ENCODE measurements at places on chromosomes 3 and 15.

DNA sequence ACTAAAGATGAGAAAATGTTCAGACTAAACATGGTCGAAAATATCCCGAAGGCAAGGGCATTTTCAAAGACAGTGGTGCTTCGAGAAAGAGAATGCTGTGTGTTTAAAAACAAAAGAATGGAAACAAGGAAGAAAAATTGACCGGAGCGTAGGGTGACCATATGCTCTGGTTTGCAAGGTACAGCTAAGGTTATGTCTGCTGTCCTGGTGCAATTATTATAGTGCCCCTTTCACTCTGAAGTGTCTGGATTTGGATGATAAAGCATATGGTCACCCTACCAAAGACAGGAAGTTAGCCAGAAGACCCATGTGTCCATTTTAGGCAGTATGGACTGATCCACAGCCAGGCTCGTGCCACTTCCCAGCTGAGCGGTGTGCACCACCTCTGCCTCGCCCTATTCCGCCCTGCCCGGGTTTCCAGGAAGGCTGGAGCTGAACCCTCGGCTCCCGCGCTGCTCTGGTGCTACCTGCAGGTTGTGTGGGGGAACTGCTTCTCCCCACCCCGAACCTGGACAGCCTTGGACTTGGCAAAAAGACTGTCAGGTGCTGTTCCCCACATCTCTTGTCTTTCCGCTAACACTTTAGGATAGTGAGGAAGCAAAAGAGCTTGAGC lies 25.2 kb downstream of the GOLGA6D start:
- DNase-seq: no peak

DNA sequence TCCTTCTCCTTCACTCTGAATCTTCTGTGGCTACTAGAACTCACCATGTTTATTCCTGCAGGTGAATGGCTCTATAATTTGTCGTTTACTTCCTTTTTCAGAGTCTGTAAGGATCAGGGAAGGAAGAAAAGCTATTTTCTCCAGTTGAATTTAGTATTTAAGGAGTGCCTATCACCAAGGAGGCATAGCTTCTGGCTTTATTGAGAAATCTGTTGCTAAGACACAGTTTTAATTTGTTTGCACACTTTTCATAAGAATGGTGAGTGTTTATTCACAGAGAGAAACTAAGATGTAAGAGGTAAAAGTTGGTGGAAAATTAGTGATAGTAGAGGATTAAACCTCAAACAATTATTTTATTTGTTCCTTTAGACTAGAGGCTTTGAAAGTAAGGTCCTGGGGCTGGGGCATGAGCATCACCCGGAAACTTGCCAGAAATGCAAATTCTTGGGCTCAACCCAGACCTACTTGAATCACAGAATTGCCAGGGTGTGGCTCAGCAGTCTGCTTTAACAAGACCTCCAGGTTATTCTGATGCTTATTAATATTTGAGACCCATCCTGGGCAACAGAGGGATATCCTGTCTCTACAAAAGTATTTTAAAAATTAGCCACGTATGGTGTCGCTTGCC lies 461.3 kb downstream of the AGBL1 start:
- DNase-seq: no peak

DNA sequence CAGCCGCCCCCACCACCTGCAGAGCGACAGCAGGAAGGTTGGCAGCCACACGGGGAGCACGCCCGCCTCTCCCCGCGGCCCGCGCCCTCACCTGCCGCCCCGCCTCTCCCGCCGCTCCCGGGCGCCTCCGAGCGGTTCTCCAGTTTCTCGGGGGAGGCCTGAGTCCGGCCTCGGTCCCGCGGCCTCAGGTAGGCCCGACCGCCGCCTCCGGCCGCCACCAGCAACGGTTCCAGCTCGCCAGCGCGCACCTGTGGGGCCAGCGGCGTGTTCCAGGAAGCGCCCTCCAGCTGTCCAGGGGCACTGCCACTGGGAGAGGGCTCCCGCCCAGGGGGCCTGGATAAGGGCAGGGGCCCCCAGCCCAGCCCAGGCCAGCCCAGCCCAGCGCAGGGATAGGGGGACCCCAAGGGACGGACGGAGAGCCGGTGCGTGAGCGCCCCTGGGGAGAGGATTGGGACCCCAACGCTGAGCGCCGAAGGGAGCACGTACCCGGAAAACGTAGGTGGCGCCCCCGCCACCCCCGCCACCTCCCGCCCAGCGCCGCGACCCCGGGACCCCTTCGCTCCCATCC lies 2.2 kb downstream of the LTK start:
- DNase-seq: no peak

- no peak for DNase-seq
Measured at GRCh38 chr3:79018671-79019136, 749.1 kb downstream of the ROBO1 start.

- no peak for DNase-seq
Measured at GRCh38 chr15:91320101-91320500, 220.0 kb downstream of the SV2B start.

DNA sequence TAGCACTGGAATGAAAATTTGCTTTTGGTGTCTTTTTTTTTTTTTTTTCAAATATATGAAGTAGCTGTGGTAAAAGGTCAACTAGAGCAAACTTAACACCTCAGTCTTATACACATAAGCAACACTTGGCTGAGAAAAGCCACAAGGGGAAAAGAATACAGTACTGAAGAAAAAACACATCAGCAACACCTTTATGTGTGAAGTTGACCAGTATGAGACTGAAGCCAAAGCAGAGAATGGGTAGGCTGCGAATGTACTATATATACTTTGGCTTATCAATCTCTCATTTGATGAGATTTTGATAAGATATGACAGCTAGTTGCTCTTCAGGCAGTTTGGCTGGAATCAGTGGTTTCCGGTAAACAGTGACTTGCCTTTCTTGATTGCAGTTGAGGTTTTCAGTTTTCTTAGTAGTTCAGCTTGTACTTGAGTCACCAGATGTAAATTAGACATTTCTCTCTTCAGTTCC lies 22.0 kb upstream of the ZCWPW2 start:
- no peak for DNase-seq

DNA sequence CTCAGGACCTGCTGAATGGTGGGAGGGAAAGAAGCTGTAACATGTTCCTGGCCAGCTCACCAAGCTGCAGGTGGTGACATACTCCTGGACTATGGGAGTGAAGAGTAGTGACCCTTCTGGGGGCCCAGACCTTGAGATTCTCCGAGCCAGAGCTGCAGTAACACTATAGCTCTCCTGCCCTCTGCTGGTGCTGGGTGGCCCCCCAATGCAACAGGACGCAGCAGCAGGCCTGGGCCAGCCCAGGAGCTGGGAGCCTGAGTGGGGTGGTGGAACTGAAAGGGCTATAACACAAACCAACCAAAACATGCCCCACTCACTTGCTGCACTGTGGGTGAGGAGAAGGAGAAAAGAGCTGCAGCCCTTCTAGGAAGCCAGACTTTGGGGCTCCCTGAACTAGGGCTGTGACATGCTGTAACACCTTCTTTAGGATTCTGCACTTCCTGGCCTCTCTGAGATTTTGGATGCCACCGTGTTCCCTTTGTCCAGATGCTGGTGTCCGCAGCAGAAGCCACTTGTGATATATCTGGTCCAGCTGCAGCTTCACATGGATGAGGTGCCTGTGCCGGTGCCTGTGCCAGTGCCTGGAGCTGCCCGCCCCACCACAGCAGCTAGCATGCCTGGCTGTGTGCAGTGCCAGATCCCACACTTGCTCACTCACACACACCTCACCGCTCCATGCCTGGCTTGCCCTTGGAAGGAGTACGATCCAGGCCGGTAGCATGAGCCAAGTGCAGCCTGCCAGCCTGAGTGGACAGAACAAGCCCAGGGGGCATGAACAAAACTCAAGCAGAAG lies 636.8 kb upstream of the KCNMB2 start:
- DNase-seq: no peak

DNA sequence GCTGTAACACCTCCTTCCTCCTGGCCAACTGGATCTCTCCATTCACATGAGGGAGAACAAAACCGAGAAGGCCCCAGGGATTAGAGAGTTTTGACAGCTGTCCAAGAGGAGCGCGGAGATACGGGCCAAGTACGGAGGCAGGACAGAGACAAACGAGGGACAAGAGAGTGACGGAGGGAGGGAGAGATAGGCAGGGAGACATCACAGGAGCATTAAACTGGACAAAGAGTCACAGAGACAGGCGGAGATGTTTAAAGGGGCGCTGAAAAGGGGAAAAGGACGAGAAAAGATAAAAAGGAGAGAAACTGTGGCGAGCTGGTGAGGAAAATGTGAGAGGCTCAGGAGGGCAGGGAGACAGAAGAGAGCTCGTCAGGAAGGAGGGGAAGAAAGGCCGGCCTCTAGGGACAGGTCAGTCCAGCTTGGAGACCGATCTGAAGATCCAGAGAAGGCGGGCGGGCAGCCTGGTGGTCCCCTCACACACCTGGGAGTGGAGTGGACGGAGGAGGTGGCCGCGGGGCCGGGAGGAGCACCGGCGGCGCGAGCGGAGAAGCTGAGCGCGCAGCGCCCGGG lies 40.5 kb upstream of the ROPN1 start:
- no peak for DNase-seq

- DNase-seq: no peak
Measured at GRCh38 chr15:59948924-59949613, 55.0 kb upstream of the FOXB1 start.

- DNase-seq: no peak
Measured at GRCh38 chr3:12005951-12006625, 1.9 kb downstream of the SYN2 start.

- DNase-seq: no peak
Measured at GRCh38 chr3:99568663-99569335, 69.6 kb upstream of the COL8A1 start.

DNA sequence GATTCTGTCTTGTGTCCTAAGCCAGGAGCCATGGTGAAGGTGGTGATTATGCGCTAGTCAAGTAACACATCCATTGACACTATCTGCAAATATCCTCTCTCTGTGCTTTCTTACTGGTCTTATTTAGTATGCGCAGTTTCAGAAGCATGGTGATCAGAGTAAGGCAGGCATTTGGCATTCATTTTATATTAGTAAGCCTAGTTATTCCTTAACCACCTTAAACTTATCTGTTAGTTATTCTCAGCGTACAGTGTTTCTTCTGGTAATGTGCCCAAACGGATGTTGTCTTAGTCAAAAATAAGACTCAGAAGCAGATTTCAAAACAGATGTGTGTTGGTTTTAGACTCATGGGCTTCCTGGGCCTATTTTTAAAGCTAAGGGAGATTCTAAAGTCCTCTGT lies 329.2 kb downstream of the GRM7 start:
- no peak for DNase-seq

GRCh38 chr3:158103081-158103886 lies 2.9 kb downstream of the SHOX2 start:
- DNase-seq: no peak

- DNase-seq: no peak
Measured at GRCh38 chr3:94990952-94991705, 928.3 kb downstream of the NSUN3 start.

- no peak for DNase-seq
Measured at GRCh38 chr3:71721651-71722157, 3.5 kb downstream of the EIF4E3 start.

- DNase-seq: no peak
Measured at GRCh38 chr3:12396471-12396870, 87.8 kb upstream of the TSEN2 start.

GRCh38 chr3:35439663-35440062 lies 199.7 kb upstream of the ARPP21 start:
- DNase-seq: no peak

- no peak for DNase-seq
Measured at GRCh38 chr3:45207446-45207845, 18.6 kb downstream of the TMEM158 start.

DNA sequence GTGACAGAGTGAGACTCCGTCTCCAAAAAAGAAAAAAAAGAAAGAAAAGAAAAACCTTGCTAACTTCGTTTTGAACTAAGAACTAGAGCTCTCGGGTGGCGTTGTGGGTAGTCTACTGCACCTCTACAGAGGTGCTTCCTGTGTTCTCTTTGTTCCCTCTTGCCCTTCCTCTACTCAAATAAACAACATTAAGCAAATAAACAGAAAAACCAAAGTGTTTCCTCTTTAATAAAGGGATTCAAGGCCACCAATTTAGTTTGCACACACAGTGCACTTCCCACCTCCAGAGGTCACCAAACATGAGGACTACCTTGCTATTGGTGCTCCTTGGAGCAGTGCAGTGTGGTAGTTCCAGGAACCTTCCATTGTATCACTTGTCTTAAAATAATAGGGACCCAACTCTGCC lies 354.2 kb upstream of the TBL1XR1 start:
- no peak for DNase-seq

- DNase-seq: no peak
Measured at GRCh38 chr15:87213626-87214025, 1042.9 kb downstream of the NTRK3 start.

DNA sequence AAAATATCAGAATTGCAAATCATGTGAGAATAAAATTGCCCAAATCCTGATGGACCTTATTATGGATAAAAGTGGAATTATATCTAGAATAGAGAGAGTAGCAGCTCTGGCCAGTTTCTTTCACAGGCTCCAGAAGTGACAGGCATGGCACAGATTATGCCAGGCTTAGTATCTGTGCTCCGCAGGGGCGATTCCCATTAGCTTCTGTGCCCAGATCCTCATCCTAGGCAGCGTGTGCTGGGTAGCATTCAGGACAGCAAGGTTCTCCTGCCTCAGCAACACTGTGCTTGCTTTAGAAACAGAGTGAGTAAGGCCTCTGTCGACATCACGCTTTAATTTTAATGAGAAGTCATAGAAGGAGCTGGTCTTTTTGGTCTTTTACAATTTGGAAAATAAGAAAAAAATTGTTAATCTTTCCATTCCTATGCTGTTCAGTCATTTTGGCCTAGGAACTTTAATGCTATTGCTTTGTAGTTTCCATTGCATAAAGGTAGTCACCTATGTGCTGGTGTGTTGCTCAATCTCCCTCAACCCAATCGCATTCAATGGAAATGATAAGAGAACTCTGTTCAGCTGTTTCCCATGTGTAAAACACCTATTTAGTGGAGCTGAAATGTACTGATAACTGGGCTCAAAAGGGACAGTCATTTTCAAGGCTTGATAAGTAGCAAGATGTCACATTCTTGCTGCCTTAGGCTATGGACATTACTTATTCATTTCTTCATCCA lies 770.1 kb downstream of the AGBL1 start:
- no peak for DNase-seq

- DNase-seq: no peak
Measured at GRCh38 chr3:46659285-46659684, 34.2 kb downstream of the ALS2CL start.

GRCh38 chr15:80509800-80510199 lies 105.6 kb downstream of the ARNT2 start:
- no peak for DNase-seq

- no peak for DNase-seq
Measured at GRCh38 chr3:14622368-14622767, 29.2 kb upstream of the CCDC174 start.

All from cortex of kidney (tissue), 1 donor.